ENCODE measurements at places on chromosomes 1 and 21.
A peak's percentile ranks its signal among the peaks of the same experiment; 100 is the strongest.

GRCh38 chr1:201022820-201023516, 546 bp downstream of the KIF21B start:
- no peak for DNase-seq

DNA sequence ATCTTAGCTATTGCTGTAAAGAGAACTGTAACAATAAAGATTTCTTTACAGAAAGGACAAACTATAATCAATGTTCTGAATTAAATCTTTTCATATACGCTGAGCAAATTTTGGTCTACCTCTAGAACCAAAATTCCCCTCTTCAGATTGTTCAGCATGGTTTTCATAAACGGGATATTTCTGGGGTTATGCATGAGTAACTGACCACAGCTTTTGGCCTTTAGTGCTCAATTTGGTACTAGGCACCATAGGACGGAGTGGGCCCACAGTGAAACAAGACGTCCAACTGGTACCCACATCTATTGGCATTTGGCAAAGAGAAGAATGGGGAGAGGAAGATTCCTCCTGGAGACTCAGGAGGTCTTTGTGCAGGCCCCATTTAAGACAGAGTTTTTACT, 184.5 kb downstream of the TGFBR3 start:
- DNase-seq = no peak

GRCh38 chr1:22104094-22104493, 38.8 kb downstream of the WNT4 start:
- DNase-seq = no peak

DNA sequence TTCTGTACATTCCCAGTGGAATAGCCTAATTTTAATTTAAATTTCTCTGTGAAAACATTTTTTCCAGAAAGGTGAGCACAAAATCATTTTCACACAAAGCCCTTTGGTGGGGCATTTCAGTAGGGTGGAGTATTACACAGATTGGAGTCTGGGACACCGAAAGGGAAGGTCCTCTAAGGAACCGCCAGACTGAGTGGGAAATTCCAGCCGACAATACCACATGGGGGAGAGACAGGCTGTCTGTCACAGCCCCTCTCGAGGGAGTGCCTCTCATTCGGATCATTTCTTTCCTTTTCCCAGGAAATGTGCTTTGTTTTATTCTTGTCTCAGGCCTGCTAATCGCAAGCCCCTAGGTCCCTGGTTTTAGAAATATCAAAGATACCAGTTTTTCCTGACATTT, 150.6 kb upstream of the HOOK1 start:
- DNase-seq = no peak

DNA sequence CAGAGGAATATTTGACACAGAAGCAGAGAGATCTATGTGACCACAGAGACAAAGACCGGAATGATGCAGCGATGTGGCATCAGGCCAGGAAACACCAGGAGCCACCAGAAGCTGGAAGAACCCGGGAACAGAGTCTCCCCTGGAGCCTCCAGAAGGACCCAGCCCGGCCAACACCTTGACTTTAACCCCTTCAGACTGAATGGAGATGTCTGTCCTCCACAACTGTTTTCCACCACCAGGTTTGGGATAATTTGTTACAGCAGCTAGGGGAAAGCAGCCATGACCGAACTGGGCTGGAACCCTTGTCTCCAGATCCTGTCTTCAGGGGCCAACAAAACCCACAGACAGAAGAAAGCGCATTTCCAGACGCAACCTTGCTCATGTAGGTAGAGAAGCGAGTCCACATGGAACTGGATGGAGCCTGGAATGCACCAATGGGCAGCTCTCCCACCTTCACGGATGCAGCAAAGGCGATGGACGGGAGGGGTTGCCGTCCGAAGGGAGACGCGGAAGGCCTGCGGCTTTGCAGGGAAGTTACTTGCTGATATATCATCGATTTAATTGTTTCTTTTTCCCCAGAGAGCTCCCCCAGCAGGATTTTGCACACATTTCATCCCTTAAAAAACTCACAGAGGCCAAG, 396.6 kb downstream of the NPHP4 start:
- no peak for DNase-seq

GRCh38 chr1:209691237-209691636, 13.4 kb upstream of the HSD11B1 start:
- no peak for DNase-seq

DNA sequence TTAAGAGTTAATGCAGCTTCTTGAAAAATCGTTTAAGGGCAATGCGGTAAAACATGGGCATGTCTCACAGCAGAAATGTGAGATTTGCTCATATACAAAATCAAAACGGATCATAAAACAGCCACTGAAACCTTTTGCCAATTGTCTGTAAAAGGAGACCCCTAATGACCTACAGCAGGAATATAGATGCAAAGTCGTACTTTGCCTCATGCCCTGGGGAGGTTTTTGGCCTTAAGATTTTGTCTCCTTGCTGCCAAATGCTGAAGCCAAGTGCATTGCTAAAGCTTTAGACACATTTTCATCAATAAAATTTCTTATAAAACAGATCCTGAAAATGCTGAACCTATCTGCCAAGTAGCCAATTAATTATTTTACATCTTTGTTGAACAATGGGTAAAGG, 226.9 kb downstream of the TGFB2 start:
- no peak for DNase-seq

GRCh38 chr1:51948491-51948915, 42.0 kb downstream of the RAB3B start:
- DNase-seq = no peak

GRCh38 chr1:145942405-145942804, 15.1 kb upstream of the RBM8A start:
- no peak for DNase-seq

GRCh38 chr1:238960071-238960470, 426.3 kb upstream of the CHRM3 start:
- DNase-seq = no peak

- peak; percentile 49 for DNase-seq
Observed at GRCh38 chr1:224333309-224333926, 3.4 kb upstream of the NVL start.

DNA sequence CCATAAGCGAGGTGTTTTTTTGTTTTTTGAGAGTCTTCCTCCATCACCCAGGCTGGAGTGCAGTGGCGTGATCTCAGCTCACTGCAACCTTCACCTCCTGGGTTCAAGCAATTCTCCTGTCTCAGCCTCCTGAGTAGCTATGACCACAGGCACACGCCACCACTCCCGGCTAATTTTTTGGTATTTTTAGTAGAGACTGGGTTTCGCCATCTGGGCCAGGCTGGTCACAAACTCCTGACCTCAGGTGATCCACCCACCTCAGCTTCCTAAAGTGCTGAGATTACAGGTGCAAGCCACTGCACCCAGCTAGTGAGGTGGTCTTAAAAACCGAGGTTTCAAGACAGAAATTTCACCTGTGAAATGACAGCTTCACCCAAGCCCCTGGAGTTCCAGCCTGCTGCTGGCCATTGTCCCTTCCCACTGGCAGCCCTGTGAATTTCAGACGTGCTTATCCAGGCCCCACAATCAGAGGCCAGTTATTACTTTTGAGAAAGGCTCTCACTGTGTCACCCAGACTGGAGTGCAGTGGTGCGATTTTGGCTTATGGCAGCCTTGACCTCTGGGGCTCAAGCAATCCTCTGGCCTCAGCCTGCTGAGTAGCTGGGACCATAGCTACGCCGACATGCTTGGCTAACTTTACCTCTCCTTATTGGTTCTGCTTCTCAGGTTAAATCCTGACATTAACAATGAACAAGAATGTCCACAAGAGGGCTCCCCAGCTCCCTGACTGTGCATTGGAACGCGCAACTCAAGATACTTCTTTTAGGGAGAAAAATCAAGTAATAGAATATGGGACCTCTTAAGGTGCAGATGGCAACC, 19.4 kb downstream of the ENO1 start:
- no peak for DNase-seq

DNA sequence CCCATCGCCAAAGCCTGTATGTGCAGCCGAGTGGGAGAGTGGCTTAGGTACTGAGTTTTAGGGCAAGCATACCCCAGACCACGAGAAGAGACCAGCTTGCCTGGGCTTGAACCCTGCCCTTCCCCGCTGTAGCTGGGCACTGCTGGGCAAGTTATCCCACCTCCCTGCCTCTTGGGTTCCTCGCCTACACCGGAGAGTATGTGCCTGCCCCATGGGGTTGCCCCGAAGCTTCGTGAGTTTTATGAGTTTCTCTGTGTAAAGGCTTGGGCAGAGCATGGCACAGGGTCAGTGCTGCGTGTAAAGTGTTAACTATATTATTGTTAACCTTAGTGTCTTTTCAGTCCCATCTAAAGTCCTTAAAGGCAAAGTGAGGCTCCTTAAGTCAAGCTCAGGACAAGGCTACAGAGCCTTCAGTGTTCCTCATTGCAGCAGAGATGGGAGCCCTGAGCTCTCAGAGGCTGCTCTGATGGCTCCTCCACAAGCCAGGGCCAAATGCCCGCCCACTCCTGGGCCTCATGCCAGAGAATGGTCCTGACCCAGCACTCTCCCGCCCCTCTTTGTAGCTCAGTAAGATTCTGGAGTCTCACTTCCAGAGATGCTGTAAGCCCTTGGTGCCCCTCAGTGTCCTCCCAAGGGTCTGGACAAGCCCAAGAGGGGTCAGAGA, 37.0 kb upstream of the KCNA10 start:
- DNase-seq = no peak

GRCh38 chr1:47873337-47873736, 123.8 kb downstream of the TRABD2B start:
- no peak for DNase-seq

DNA sequence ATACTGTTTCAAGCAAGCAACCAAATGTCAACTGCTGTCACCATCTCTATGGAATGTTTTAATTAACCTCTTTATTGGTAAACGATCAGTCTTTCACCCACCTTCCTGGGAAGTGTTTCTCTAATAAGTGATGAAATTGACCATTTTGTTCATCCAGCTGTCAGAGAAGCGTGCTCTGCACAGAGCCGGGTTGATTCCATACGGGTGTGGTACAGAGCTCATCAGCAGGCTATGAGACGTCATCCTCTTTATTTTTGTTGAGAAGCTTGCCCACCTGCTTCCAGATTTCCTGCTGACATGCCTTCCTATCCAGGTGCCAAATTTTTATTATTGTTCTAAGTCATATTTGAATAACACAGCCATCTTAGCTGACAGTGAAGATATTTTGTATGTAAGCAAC, 482.5 kb downstream of the RWDD3 start:
- no peak for DNase-seq

DNA sequence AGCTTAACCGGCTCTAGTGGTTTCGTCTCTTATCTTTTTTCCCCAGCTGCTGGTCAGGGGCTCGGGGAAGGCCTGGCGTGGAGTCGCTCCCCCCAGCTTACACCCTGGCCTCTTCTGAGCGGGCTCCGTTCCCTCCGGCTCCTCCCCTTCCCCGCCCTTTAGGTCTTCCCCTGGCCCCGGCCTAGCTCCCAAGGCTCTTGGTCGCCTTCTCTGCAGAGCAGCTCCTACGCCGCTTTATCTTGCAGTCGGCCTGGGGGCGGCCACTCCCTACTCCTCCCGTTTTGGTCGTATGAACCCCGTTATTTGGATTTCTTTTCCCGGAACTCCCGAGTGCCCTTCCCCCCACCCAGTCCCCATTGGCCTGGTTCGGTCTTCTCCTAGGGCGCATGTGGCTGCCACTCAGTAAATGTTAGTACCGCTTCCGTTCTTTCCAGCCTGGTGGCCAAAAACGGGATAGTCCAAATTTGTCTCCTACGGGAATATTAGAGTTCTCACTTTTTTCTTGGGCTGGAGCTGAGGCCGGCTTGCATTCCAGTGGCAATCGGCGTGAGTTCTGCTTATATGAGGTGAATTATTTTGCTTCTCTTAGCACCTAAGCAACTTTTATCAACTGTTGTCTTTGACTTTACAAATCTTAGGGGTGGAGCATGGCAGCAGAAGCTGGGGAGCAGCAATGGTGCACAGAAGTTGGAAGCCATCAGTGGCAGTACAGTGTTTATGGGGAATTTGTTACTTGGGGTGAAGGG, 467 bp downstream of the THRAP3 start:
- DNase-seq = no peak

GRCh38 chr1:43366179-43366578, 1.6 kb downstream of the ELOVL1 start:
- DNase-seq = no peak

- no peak for DNase-seq
Observed at GRCh38 chr1:7386226-7387052, 384.7 kb upstream of the VAMP3 start.

- no peak for DNase-seq
Observed at GRCh38 chr1:59833022-59833421, 18.3 kb downstream of the HOOK1 start.

GRCh38 chr1:73197972-73198371, 915.6 kb upstream of the NEGR1 start:
- DNase-seq = no peak

- no peak for DNase-seq
Observed at GRCh38 chr1:164595212-164595611, 36.2 kb downstream of the PBX1 start.

GRCh38 chr1:224696891-224697765, 81.0 kb downstream of the CNIH3 start:
- no peak for DNase-seq

DNA sequence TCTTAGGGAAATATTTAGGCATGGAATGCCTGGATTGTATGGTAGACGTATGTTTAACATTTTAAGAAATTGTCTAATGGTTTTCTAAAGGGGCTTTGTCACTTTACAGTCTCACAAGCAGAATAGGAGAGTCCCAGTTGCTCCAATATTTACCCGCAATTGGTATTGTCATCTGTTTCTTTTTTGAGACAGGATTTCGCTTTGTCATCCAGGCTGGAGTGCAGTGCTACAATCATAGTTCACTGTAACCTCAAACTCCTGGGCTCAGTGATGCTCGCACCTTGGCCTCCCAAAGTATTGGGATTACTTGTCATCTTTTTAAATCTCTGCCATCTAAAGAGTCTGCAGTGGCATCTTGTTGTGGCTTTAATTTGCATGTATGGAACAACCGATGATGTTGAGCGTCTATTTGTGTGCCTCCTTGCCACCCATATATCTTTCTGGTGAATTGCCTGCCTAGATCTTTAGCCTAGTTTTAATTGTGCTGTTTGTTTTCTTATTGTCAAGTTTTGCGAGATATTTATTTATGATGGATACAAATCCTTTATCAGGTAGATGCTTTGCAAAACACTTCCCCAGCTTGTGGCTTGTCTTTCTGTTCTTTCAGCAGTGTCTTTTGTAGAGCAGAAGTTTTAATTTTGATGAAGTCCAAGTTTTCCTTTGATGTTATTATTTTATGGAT, 32.0 kb upstream of the EDARADD start:
- DNase-seq = no peak

- DNase-seq = no peak
Observed at GRCh38 chr1:36481091-36481490, 1.6 kb downstream of the CSF3R start.

DNA sequence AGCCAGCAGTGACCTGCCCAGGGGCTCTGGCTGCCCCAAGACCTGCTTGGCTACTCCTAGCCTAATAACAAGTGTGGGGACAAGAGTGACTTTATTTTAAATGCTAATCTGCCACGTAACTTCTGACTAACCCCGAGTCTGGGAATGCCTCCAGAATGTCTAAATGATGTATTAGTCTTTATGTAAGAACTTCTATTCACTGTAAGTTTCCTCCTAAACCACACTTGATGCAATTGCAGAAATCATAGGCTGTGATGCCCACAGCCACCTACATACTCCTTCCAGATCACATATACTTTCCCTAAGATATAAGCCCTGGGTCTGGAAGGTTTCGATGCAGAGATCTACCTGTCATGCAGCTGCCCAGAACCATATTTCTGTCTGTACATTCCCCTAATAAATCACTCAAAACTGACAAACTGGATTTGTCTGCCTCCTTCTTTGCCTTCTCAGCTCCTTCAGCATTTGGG, 5.9 kb upstream of the VPS45 start:
- DNase-seq = no peak

- no peak for DNase-seq
Observed at GRCh38 chr1:109718495-109718894, 6.4 kb downstream of the GSTM5 start.

- no peak for DNase-seq
Observed at GRCh38 chr1:57353654-57354053, 70.2 kb downstream of the DAB1 start.
